ENCODE measurements at places on chromosomes 5 and 9.

- no peak for DNase-seq
Measured at GRCh38 chr5:10227379-10227778, 22.3 kb downstream of the ATPSCKMT start.

DNA sequence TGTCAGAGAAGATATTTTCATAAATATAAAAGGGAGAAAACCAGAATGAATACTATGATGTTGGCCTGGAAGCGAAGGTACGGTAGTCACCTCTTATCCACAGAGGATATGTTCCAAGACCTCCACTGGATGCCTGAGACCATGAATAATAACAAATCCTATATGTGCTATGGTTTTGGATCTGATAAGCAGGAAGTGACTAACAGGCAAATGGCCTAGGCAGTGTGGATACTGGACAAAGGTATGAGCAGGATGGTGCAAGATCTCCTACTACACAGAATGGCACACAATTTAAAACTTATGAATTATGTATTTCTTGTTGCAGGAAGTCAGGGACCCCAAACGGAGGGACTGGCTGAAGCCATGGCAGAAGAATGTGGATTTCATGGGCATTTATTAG lies 48.2 kb downstream of the ADAMTS12 start:
- no peak for DNase-seq

- DNase-seq: no peak
Measured at GRCh38 chr5:66987949-66988838, 208.4 kb downstream of the CD180 start.

DNA sequence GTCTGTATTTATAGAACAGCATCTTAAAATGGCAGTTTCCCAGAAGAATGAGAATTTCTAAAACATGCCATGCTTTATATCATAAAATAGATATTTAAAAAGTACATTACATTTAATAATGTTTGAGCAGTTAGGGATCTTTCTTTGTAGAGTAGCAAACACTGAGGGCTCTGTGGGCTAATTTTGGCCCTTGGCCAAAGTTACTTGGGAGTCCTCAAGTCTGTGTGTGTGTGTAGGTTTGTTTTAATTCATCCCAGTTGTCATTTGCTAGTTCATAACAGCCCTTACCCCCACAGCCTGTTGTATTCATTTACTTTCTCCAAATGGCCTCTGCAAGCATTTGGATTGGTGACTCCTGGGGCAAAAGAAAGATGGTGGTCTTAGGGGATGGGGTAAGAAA lies 576.4 kb upstream of the SGCD start:
- DNase-seq: no peak

GRCh38 chr5:160743027-160743426 lies 109.0 kb downstream of the ATP10B start:
- DNase-seq: no peak
